ENCODE measurements at places on chromosomes 5 and 9. TPM values are rescaled to one million over a fixed set of nuclear protein-coding genes. Genes with fewer than 3 reads are reported as not detected.

The RNF208 gene
- 10.5 TPM for total RNA-seq

The PLAC8L1 gene
- total RNA-seq: 0.52 TPM

The GFI1B gene
- total RNA-seq: 0.67 TPM

The ADAMTS16 gene
- total RNA-seq: 0.77 TPM

GRCh38 chr9:133026426-133026825, 4.4 kb upstream of the GTF3C5 start:
- DNase-seq: no peak

DNA sequence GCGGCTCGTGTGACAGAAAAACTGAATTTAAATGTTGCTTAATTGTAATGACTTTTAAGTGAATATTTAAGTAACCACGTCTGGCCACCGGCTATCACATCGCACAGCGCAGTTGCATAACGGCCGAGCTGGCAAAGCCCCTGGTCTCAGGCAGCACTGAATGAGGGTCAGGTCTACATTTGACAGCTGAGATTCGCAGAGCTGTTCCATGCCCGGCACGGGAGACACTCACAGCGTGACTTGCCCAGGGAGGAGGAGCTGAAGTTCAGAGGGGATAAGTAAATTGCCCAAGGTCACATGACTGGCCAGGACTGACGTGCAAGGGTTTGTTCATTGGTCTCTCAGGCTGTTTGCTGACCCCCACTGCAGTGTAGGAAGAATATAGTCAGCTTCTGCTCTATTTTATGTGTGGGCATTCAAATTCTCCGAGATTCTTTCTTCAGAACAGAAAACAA, 17.4 kb upstream of the COL5A1 start:
- peak; percentile 31 for DNase-seq

- no peak for DNase-seq
Observed at GRCh38 chr5:72815580-72816283, 729 bp upstream of the TNPO1 start.

DNA sequence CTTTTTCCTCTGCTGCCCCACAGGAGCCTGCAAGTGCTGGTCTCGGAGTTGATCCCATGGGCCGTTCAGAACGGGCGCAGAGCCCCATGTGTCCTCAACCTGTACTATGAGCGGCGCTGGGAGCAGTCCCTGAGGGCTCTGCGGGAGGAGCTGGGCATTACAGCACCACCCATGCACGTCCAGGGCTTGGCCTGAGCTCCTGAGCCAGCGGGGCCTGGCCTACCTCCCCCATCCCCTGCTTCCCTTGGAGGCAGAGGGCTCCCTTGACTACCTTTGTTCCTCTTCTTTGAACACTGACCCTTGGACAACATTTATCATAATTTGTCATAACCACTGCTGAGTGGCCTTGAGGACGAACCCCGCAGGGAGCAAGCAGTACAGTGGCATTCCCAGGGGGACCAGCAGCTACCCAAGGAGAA, 6.9 kb upstream of the SLC27A4 start:
- DNase-seq: no peak

DNA sequence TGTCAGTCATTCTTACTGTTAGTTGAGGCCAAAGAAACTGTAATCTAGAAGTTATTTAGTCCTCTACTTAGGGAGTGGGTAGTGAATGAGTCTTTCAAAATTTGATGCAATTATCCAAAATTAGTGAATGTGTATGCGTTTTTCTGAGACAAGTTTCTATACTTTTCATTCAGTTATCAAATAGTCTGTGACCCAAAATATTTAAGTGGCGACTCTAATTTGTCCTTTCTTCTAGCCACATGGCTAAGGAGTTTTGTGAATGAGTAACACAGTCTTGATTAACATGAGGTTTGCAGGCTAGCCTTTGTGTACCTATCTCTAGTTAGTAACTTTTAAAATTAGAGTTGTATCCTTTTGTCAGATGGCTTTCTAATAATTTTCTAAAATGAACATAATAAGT, 45.6 kb downstream of the COMMD10 start:
- no peak for DNase-seq

DNA sequence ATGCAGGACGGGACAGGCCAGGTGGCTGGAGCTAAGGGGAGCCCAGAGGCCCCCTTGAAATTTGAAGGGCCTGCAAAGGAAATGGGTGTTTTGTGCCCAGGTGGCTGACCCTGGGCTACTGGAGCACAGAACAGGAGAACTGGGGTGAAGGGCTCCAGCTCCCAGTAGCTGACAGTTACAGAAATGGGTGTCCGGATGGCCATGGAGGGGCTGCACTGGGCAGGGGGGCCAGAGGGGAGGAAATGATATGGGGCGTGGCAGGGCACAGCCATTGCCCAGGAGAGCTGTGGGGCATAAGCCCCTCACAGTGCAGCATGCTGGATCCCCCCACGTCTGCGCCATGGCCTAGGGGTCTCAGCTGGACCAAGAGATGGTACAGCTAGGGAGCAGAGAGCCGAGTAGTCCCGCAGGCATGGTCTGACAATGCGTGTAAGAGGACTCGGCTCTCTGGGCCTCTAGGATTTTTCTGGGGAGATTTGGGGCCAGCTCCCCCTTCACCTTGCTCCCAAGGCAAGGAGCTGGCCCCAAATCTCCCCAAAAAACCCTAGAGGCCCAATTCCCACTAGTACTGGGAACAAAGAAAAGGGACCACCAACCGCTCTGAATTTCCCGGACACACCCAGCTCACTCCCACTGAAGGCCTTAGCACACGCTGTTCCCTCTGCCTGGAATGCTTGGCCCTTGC, 7.9 kb upstream of the CARD19 start:
- peak; percentile 15 for DNase-seq

DNA sequence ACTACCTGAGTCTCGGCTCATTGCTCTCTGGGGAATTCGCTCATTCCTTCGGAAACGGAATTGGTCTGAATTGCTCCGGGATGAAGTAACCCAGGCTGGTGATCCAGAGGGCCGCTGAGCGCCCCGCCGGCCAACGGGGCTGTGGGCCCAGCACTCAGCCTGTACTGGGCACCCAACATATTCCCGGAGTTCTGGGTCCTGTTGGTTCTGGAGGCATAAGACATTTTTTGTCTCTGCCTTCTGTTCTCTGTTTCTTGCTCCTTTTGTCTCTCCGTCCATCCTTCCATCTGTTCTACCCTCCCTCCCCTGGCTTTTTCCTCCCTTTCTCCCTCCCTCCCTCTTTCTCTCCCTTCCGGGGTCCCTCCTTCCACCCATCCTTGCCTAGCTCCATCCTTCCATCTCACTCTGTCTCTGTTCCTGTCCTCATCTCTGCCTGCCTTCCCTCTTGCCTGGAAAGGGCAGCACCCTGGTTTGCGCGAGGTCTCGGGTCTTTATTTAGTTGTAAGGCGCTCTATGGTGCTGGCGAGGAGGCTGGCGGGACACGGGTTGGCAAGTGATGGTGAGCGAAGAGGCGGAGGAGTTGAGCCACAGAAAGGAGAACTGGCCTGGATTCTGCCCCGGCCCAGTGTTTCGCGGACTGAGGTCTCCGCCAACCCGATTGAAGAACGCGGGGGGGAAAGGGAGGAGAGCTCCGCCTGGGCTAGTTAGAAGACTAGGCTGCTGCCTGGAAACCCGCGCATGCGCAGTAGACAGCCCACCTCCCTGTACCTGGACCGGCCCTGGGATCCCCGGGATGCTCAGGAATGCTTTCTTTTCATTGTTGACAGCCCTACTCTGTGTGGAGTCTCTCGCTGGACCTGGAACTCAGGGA, 1468.0 kb downstream of the FOXD4L5 start:
- peak; percentile 100 for DNase-seq

- DNase-seq: peak; percentile 97
Observed at GRCh38 chr5:151659001-151659754, 27.5 kb downstream of the SPARC start.

The CTXN3 gene
- not detected for total RNA-seq

GRCh38 chr9:74804018-74804385, 83.7 kb downstream of the TRPM6 start:
- no peak for DNase-seq

The NUTM2G gene
- total RNA-seq: not detected

- no peak for DNase-seq
Observed at GRCh38 chr9:4799033-4799430, 6.3 kb downstream of the RCL1 start.

The PFN3 gene
- not detected for total RNA-seq

GRCh38 chr5:373710-374602, 52.4 kb downstream of the AHRR start:
- peak; percentile 53 for DNase-seq

DNA sequence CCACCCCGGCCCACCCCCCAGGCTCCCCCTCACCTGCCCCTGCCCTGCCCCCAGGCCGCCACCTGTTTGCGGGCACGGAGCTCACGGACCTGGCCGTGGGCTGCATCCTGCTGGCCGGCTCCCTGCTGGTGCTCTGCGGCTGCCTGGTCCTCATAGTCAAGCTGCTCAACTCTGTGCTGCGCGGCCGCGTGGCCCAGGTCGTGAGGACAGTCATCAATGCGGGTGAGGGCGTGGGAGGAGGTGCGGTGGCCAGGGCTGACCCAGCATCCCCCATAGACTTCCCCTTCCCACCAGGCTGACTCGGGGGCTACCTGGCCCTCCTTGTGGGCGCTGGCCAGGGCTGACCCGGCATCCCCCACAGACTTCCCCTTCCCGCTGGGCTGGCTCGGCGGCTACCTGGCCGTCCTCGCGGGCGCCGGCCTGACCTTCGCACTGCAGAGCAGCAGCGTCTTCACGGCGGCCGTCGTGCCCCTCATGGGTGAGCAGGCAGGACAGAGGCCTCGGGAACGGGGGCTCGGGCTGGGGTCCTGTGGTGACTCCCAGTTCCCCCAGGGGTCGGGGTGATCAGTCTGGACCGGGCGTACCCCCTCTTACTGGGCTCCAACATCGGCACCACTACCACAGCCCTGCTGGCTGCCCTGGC, 3.5 kb downstream of the SLC34A3 start:
- DNase-seq: no peak

- no peak for DNase-seq
Observed at GRCh38 chr5:172150514-172151425, 37.3 kb downstream of the STK10 start.

DNA sequence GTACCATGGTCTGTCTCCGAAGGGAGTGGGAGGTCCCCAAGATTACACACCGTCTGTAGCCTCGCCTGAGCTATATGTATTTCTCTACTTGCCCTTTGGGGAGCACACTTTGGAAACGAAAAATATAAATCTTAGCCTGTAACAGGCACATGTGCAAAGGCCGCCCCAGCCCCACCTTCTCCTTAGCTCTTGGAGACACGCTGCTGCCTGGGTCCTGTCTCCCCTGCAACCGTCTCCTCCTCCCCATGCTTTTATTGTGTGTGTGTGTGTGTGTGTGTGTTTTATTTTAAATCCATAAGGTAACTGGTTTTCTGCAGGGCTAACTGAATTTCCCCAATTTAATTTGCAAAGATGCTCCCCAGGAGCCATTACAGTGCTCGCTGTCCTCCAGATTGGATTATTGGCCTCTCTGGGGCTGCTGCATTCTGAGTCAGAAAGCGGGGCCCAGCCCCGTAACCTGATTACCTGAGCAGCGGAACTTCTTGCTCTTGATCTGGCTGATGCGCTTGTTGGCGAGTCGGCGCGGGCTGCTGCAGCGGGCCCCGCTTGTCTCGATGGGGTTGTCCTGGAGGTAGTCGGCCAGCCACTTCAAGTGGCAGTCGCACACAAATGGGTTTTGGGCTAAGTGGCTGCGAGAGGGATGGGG, 193.3 kb upstream of the PANK3 start:
- no peak for DNase-seq

DNA sequence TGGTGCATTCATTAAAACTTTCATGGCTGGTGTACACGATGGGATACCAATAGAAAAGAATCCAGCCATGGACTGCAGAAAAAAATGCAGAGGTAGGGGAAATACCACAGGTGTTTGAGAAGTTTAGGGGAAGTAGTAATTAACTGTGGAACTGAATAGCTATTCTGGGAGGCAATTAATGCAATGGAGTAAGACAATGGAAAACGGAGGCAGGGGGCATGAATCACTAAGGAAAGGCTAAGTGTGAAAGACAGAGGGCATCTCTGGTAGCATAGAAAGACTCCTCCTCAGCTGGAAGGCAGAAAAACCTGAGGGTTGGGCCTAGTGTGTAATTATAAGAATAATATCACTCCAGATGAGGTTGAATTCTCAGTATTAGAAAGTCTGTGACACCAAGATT, 30.9 kb upstream of the NPR3 start:
- DNase-seq: no peak

DNA sequence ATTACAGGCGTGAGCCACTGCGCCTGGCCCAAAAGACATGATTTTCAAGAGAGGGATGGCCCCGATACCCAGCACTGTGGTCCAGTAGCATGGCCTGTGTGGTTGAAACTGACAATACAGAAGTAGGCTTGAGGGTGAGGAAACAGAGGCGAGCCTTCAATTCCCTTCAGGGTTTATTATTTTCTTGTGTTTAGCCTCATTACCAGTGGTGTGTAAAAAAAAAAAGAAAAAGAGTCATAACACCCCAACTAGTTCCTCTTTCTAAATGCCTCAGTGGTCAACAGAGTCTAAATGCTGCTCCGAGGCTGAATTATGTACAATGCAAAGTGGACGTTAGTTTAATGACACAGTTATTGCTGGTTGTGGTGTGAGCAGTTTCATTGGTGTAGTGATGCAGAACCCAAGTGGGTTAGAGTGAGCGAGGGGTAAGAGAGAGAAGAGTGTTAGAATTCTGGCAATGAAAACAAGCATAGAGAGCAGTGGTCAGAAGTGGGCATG, 58.8 kb downstream of the SNX30 start:
- no peak for DNase-seq

DNA sequence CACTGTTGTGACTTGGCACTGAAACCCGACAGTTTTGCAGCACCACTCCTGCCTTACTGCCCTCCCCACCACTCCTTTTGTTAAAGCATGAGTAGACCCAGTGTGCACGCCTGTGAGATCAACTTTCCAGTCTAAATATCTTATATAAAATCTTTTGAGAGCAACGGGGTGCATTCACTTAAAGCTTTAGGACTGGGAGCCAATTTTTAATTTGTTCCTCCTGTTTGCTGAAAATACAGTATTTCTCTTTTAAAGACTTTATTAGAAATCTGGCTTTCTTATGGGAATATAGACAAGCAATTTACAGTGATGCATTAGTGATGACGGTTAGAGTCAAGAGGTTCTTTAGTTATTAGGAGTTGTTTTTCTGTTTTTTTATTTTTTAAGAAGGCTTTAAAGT, 397.5 kb downstream of the TMEM167A start:
- DNase-seq: no peak
